ENCODE measurements at places on chromosomes 5 and 9.

DNA sequence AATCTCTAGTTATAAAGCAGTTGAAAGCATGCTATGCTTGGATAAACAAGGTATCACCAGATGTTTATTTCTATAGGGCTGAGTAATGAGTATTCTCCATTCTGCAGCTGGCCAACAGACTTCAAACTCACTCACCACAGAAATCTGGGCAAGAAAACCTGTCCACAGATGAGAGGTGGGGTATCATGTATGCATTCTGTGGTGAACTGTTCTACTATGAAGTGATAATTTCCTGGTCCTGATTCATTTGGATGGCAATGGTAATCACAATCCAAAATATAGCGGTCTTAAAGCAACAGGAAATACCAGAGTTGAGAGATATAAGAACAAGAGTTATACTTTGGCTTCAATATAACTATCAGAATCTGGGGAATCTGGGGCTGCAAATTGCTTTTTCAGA is 65.9 kb upstream of the EFNA5 start:
- no peak for DNase-seq

GRCh38 chr5:166962461-166962860 is 1329.0 kb upstream of the WWC1 start:
- no peak for DNase-seq

DNA sequence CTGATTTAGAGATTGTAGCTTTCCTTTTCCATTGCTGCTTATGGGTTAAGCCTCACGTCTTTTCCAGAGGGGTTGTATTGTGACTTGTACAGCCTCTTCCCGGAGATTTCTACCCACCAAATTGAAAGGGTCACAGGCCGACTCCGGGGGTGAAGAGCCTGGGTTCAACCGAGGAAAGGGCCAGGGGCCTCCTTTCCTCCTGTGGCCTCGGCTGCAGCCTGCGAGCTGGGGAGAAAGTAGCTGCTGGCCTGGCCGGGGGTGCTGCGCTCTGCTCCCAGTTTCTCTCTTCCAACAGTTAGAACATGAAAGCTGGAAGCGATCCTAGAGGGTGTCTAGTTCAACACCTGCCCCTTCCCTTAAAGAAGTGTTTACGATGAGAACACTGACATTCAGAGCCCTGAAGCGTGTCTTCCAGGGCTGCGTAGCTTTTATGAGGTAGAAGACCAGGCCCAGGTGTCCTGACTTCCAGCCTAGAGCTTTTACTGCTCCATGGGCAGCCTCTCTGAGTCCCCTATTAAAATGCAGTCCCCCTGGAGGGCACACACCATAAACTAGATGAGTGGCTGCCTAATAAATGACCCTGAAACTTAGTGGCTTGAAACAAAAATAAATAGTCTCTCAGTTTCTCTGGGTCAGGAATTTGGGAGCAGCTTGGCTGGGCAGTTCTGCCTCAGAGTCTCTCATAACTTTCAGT is 56.9 kb downstream of the ACER2 start:
- DNase-seq, result no peak

- no peak for DNase-seq
Observed at GRCh38 chr5:68181039-68181599, 34.4 kb upstream of the PIK3R1 start.

- no peak for DNase-seq
Observed at GRCh38 chr5:72474046-72474500, 33.1 kb downstream of the ZNF366 start.

DNA sequence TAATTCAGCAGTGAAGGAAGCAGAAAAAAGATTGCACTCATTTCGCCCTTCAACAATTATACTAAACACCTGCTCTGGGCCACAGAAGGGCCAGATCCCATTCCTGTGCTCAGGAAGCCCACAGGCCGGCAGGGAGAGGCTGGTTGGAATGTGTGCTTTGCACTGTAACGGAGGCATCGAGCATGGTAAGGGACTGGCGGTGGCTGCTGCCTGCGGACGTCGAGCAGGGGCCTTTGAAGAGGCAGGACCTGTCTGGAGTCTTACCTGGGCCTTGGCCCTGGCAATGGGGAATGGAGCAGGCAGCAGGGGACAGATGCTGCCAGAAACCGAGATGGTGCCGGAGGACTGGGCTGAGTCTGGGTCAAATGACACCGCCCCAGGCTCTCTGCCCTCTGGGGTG is 97.8 kb downstream of the KCNIP1 start:
- no peak for DNase-seq

- DNase-seq, result no peak
Observed at GRCh38 chr9:92658611-92659010, 11.3 kb downstream of the IPPK start.

- no peak for DNase-seq
Observed at GRCh38 chr9:27541740-27542139, 12.1 kb upstream of the MOB3B start.
